Activated CD8-positive, alpha-beta T cell treated with anti-CD3 and anti-CD28 coated beads, Interleukin-2, amount 10 ng/mL, durations not matched to agents 7 days and 5 days (primary cell): ENCODE measurements at places on chromosomes 7 and 10.

- DNase-seq: peak; percentile 63
These were observed 167.8 kb upstream of the ITGB1 start for GRCh38 chr10:33125522-33126517.

GRCh38 chr10:119431034-119431772, 111.3 kb downstream of the RGS10 start:
- DNase-seq: no peak

- DNase-seq: no peak
These were observed 15.4 kb downstream of the LRRC27 start for GRCh38 chr10:132347211-132347930.

DNA sequence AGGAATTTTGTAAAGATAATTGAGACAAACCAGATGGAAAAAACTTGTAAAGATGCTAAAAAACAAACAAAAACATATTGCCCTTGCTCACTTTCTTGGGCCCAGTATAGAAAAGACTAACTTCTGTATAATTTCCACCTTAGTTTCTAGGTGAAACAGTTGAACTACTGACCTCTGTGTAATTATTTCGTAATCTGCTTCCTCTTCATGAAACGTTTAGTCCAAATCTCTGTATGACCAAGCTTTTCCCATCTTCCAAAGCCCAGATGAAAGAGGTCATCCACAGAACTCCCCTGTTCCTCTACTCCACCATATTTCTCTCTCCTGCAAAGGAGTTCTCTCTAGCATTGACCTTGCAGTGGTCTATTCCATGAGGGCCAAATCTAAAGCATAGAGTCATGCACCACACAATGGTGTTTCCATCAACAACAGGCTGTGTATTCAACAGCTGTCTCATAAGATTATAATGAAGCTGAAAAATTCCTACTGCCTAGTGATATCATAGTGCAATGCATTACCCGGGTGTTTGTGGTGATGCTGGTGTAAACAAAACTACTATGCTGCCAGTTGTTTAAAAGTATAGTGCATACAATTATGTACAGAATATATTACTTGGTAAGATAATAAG, 647.6 kb downstream of the TNS3 start:
- DNase-seq: no peak

GRCh38 chr10:17273403-17273802, 45.4 kb downstream of the VIM start:
- DNase-seq: no peak

DNA sequence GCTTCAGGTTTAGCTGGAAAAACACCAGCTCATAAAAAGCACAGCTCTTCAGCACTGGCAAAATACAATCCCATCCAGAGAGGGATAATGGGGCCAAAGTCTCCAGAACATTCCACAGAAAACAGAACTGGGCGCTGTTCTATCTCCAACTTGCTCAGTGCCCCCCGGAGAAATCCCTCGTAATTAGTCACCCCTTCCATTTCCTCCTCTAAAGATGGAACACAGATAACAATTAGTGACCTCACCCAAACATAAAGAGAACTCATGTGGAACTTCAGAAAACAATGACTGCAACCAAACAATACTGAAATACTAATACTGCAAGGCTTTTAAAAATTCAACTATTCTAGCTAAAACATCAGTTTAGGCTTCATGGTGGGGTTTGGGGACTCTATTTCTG, 46.3 kb downstream of the KIAA1549 start:
- no peak for DNase-seq

DNA sequence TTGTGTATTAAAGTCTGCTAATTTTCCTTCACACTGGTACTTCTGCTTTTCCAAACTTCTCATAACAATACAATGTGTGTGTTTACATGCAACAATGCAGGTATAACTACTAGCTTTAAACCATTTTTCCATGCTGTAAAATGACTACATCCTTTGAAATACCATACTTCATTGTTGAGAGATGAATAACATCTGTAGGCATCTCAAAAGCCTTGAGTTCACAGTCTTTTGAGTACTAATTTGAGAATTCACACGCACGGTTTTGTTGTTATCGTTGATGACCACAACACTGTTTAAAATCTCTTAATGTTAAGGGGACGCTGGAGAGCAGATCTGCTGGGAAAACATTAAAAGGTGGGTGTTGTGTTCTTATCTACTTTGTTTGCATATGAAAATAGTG, 37.4 kb downstream of the SEMA3A start:
- no peak for DNase-seq

- no peak for DNase-seq
These were observed 44.7 kb downstream of the ZAN start for GRCh38 chr7:100778061-100778621.

GRCh38 chr7:16755397-16755796, 1.8 kb downstream of the TSPAN13 start:
- DNase-seq: no peak

- no peak for DNase-seq
These were observed 605.4 kb upstream of the NRP1 start for GRCh38 chr10:33939892-33940291.

- DNase-seq: no peak
These were observed 6.5 kb downstream of the INPP5A start for GRCh38 chr10:132543916-132544743.

DNA sequence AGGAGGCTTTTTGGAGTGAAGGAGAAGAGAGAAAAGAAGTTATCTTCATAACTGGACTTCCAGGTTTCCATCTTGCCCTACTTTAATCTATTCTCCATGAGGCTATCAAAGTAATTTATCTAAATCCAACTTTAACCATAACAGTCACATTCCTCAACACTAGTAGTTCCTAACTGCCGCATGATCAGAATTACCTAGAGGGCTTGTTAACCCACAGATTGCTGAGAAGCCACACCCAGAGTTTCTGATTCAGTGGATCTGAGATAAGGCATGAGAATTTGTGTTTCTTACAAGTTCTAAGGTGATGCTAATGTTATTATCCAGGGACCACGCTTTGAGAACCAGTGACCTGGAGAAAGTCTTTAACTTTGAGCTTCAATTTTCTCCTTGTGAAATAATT, 8.3 kb upstream of the COL1A2 start:
- no peak for DNase-seq

- peak; percentile 19 for DNase-seq
These were observed 124.5 kb upstream of the RET start for GRCh38 chr10:42952349-42952748.

DNA sequence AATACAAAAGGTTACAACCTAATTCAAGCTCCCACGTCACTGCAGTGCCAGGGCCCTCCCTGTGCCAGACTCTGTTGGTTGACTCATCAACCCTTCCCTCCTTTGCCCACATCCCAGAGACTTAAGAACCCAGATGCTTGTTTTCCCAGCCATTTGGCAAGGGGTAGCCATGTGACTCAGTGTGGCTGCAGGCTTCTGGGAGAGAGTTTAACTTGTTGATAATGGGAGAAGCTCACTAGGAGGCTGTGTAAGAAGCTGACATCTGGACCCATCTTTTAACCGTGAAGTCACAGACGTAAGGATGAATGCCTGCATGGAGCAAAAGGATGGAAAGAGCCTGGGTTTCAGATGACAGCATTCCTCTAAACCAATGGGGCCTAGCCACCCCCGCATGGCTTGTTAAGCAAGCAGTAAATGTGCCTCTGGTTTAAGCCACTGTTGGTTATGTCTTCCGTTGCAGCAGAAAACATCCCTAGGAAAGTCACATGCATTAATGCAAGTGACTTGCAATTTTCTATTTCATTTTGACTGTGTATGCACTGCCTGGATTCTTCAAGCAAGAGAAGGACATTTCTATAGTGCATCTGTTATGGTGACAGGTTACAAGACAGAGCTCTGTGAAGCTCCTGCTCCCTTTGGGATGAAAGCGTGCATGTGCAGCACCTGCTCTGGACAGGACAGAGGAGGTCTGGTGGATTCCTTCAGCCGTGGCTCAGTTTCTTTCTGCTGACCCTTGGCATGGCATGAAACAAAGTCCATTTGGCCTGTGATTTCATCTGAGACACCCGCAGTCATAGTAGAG, 57.5 kb upstream of the CREB5 start:
- DNase-seq: no peak

DNA sequence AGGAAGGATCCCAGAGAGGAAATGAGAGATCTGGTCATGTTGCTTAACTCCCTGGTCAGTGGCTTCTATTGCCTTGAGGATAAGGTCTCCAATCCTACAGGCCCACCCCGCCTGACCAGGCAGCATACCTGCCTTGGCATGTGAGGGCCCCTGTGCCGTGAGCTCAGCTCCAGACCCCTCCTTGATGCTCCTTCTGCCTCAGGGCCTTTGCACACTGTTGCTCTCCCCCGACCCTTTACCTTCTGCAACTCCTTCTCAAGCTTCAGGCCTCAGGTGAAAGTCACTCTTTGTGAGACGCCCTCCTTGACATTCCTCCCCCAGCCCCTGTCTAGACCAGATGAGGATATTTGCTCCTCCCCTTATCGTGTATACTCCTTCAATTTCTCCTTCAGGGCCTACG, 62.8 kb downstream of the FAM241B start:
- no peak for DNase-seq

GRCh38 chr10:93941606-93942005, 47.8 kb downstream of the SLC35G1 start:
- DNase-seq: no peak

DNA sequence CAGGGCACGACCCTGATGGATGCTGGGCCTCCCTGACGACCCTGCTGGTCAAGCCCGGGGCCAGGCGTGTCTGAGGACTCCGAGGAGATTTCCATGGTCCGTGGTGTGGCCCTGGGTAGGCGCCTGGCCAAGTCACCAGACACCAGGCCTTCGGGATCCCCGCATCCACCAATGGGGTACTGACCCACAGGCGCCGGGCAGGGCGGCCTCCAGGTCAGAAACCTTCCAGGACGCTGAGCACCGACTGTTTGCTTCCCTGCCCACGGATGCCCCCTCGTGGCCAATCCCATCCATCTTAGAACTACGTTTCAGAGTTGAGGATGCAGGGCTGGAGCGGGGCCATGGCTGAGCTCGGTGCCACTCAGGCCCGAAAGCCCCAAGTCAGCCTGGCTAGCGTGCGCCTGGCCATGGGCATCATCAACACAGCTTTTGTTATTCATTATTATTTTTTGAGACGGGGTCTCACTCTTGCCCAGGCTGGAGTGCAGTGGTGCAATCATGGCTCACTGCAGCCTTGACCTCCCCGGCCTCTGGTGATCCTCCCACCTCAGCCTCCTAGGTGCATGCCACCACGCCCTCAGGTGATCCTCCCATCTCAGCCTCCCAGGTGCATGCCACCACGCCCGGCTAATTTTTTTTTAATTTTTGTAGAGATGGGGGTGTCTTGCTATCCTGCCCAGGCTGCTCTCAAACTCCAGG, 7.1 kb upstream of the AMZ1 start:
- DNase-seq: peak; percentile 68

GRCh38 chr10:60731134-60731885, 47.0 kb upstream of the CDK1 start:
- DNase-seq: peak; percentile 48

- DNase-seq: no peak
These were observed 55.8 kb downstream of the LOXL4 start for GRCh38 chr10:98212196-98212595.

- DNase-seq: no peak
These were observed 40.3 kb upstream of the GTF2I start for GRCh38 chr7:74617180-74617744.

- peak; percentile 75 for DNase-seq
These were observed at the start of gene GIGYF1 for GRCh38 chr7:100694098-100694745. TSS of gene GIGYF1 (minus strand) at chr7:100694250. CDS start at chr7:100688238, 6,012 bp downstream.
